CD4-positive, CD25-positive, alpha-beta regulatory T cell (primary cell): ENCODE measurements at places on chromosomes 12 and 14. TPM values are rescaled to one million over a fixed set of nuclear protein-coding genes. Genes with fewer than 3 reads are reported as not detected.
A peak's percentile ranks its signal among the peaks of the same experiment; 100 is the strongest.

- H3K27me3 ChIP-seq: peaks cover 2% of the 10 kb centered on the region
- no peak overlapping the region for H3K4me3 ChIP-seq
- H3K27ac ChIP-seq: no peak overlapping the region
- H3K36me3 ChIP-seq: no peaks in the 10 kb centered on the region
- no peak for DNase-seq
These were observed 206.0 kb upstream of the MYL2 start for GRCh38 chr12:111126331-111126730.

DNA sequence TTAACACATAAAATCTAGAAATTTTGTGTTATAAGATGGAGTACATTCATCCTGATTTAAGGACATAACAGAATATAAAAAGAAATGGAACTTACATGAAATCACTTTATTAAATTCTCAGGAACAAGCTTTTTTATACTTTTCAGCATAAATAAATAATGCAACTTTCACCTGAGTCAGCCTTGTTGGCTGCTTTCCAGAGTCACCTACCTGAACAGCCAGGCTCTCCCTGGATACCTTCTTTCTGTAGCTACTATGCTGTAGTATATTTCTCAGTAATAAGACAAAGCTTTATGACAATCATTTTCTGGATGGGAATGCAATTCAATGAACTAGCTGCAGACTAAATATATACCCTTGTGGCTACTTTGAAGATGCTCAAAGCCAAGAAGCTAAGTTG lies 111.9 kb downstream of the NTS start:
- no peaks in the 10 kb centered on the region for H3K27me3 ChIP-seq
- H3K4me3 ChIP-seq: no peak overlapping the region
- DNase-seq: no peak
- H3K36me3 ChIP-seq: no peaks in the 10 kb centered on the region
- H3K27ac ChIP-seq: no peak overlapping the region

- no peaks in the 10 kb centered on the region for H3K36me3 ChIP-seq
- no peak overlapping the region for H3K27ac ChIP-seq
- H3K4me1 ChIP-seq: no peaks in the 10 kb centered on the region
- no peak for DNase-seq
- no peak overlapping the region for H3K4me3 ChIP-seq
These were observed 400.2 kb upstream of the DCN start for GRCh38 chr12:91582811-91583210.

GRCh38 chr12:25416516-25416915 lies 136.6 kb downstream of the LMNTD1 start:
- no peak overlapping the region for H3K4me3 ChIP-seq
- no peaks in the 10 kb centered on the region for H3K36me3 ChIP-seq
- no peak for DNase-seq
- no peaks in the 10 kb centered on the region for H3K4me1 ChIP-seq
- no peak overlapping the region for H3K27ac ChIP-seq

GRCh38 chr14:104081951-104082464 lies 3.5 kb upstream of the ASPG start:
- H3K4me3 ChIP-seq: no peak overlapping the region

DNA sequence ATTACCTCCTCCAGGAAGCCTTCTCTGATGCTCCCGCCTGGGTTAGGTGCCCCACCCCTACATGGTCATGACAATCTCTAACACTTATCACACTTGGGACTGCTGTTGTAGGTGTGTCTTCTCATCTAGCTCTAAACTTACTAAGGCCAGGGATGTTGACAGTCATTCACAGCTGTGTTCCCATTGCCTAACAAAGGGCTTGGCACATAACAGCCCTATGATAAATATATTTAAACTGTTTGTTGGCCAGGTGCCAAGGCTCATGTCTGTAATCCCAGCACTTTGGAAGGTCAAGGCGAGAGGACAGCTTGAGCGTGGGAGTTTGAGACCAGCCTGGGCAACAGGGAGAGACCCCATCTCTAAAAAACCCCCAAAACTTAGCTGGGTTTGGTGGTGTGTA lies 98.8 kb upstream of the RGS6 start:
- no peaks in the 10 kb centered on the region for H3K27me3 ChIP-seq
- no peak overlapping the region for H3K27ac ChIP-seq
- H3K4me3 ChIP-seq: no peak overlapping the region
- H3K4me1 ChIP-seq: no peaks in the 10 kb centered on the region
- DNase-seq: no peak

GRCh38 chr12:57657744-57658143 lies 24.7 kb upstream of the B4GALNT1 start:
- H3K4me1 ChIP-seq: no peaks in the 10 kb centered on the region
- DNase-seq: no peak
- H3K36me3 ChIP-seq: no peaks in the 10 kb centered on the region

GRCh38 chr12:15550793-15551192 lies 228.5 kb downstream of the PTPRO start:
- H3K27me3 ChIP-seq: no peaks in the 10 kb centered on the region
- H3K4me1 ChIP-seq: peaks cover 21% of the 10 kb centered on the region
- no peaks in the 10 kb centered on the region for H3K36me3 ChIP-seq
- no peak overlapping the region for H3K4me3 ChIP-seq

DNA sequence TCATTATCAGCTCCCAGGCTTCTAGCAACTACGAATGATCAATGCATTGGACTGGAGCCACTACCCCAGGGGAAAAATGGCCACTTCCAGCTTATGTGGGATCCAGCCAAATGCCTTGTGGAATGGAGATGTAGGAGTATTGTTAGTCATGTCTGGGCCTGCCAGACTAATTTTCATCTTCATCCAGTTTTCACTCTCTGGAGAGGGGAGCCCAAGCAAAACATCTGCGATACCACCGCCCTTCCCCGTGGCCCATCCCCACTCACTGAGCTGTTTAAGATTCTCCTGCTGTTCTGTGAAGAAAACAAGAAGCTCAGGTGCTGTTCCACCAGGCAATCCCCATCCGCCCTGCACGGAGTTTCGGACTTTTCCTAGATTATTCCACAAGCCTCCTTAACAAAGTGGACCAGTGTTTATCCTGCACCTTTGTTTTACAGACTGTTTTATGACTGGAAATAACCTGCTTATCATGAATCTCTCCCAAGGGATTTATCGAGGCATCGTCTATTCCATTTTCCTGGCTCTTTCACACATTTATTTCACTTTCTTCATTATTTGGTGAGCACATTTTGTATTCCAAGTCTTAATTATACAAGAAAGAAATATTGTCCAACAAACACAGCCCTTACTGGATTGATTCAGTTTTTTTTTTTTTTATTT lies 35.5 kb upstream of the MAX start:
- no peak overlapping the region for H3K27ac ChIP-seq
- no peaks in the 10 kb centered on the region for H3K36me3 ChIP-seq
- DNase-seq: no peak
- no peak overlapping the region for H3K4me3 ChIP-seq
- no peaks in the 10 kb centered on the region for H3K27me3 ChIP-seq
- no peaks in the 10 kb centered on the region for H3K4me1 ChIP-seq

DNA sequence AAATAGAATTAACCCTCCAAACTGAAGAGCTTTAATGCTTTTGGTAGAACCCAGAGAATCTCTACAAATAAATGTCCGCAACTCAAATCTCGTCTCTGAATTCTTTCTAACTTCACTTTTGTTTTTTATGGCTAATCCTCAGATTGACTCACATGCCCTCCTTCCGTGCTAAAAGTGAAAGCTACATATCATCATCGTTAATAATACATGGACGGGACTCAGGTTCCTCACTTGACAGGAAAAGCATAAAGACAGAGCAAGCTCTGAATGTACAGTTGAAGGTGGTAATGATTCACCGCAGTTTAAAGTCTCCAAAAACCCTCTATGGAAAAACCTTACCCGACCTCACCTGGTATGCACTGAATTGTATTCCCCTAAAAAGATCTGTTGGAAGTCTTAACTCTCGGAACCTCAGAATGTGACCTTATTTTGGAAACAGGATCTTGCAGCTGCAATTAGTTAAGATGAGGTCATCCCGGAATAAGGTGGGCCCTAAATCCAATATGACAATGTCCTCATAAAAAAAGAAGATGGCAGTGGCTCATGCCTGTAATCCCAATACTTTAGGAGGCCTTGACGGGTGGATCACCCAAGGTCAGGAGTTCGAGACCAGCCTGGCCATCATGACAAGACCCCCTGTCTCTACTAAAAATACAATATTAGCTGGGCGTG lies 147.4 kb upstream of the FOXN3 start:
- H3K36me3 ChIP-seq: peaks cover 22% of the 10 kb centered on the region
- DNase-seq: no peak
- H3K4me1 ChIP-seq: peaks cover 8% of the 10 kb centered on the region

GRCh38 chr14:105410642-105411016 lies 9.0 kb upstream of the MTA1 start:
- peaks cover 19% of the 10 kb centered on the region for H3K4me1 ChIP-seq
- H3K36me3 ChIP-seq: no peaks in the 10 kb centered on the region
- DNase-seq: no peak
- no peak overlapping the region for H3K4me3 ChIP-seq
- no peak overlapping the region for H3K27ac ChIP-seq

DNA sequence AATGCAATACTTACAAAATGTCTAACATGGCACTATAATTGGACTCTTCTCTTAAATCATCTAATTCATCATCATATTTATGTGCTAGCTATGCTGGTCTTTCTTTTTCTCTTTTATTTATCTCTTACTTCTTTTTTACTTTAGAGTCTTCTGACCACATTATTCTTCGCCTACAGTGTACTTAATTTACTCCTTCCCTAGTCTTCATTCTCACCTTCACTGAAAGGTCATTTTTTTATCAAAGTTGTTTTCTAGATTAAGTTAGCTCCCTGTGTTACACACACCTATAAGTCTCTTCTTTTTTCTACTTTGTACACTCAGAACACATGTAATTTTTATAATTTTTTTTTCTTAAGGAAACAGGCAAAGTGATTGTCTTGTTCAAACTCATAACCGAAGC lies 1351.2 kb downstream of the FSCB start:
- DNase-seq: no peak
- H3K4me1 ChIP-seq: no peaks in the 10 kb centered on the region
- no peaks in the 10 kb centered on the region for H3K36me3 ChIP-seq
- no peak overlapping the region for H3K4me3 ChIP-seq

DNA sequence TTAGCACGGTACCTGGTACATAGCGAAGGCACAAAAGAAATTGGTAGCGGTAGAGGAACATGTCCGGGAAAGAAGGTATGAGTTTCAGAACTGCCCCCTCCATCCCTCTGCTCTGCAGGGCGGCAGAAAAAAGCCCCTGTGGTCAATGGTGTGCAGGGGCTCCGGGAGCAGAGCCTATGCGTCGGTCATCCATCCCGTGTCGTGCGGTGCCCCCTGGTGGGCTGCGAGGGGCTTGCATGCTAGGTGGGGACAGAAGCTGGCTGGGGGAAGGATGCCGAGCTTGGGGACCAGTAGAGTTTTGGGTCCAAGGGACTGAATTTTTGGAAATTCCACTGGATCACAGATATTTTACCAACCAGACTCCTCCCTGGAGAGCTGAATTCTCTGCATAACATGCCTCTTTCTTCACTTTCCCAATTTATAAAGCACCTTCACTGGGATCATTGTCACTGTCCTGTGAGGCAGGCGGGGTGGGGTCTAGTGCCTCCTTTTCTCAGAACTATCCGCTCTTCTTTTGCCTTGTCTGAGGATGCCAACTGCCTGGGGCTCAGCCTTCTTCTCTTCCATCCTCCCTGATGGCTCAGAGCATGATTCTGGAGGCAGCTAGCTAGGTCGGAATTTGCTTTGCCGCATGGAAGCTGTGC lies 148.7 kb downstream of the SMOC1 start:
- H3K27ac ChIP-seq: no peak overlapping the region
- H3K4me3 ChIP-seq: no peak overlapping the region
- DNase-seq: peak; percentile 9
- H3K36me3 ChIP-seq: no peaks in the 10 kb centered on the region

- H3K4me3 ChIP-seq: no peak overlapping the region
- DNase-seq: no peak
- no peaks in the 10 kb centered on the region for H3K4me1 ChIP-seq
- H3K27ac ChIP-seq: no peak overlapping the region
- no peaks in the 10 kb centered on the region for H3K36me3 ChIP-seq
- H3K27me3 ChIP-seq: peaks cover 10% of the 10 kb centered on the region
These were observed 89.7 kb downstream of the RFX4 start for GRCh38 chr12:106672314-106673025.

Gene PAPLN
- not detected for total RNA-seq

Gene RBMS2
- total RNA-seq: 3.1 TPM

Gene CLEC6A
- total RNA-seq: not detected

Gene AICDA
- not detected for total RNA-seq

Gene ETFBKMT
- total RNA-seq: 0.52 TPM

Gene CCDC77
- 5.6 TPM for total RNA-seq
